Stimulated activated CD8-positive, alpha-beta memory T cell treated with anti-CD3 and anti-CD28 coated beads, Interleukin-2, amount 100 ng/mL, for 1 hour (primary cell): ENCODE measurements at places on chromosomes 5 and 9.

GRCh38 chr5:54964405-54964804 is 21.0 kb downstream of the ESM1 start:
- no peak for DNase-seq

GRCh38 chr5:52392321-52392720 is 395.4 kb upstream of the ITGA1 start:
- no peak for DNase-seq

DNA sequence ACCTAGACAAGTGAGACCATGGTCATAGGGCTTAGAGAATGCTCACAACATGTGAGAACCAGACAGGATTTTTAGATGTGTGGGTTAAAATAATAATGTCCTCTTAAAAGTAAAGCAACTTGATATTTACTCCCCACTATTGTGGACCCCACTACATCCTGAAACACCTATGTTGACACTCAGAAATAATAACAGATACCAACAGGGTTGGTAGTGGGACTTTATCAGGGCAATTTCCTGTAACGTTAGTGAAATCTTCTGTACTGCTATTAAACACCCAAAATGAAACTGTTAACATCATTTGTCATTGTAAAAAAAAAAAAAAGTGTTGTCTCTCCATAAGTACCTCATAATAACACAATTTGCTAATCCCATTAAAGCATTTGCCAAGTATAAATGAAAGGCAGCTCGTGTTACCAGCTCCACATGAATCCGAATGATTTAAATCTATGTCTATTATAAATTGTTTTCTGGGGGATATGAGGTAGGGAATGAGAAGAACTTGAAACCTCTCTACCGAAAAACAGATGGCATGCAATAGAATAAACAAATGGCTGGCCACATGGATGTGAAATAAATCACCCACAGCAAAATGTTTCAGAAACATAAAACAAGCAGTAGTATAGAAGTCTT is 285.9 kb downstream of the ARHGEF28 start:
- no peak for DNase-seq

GRCh38 chr5:155080721-155081120 is 67.2 kb downstream of the KIF4B start:
- no peak for DNase-seq

DNA sequence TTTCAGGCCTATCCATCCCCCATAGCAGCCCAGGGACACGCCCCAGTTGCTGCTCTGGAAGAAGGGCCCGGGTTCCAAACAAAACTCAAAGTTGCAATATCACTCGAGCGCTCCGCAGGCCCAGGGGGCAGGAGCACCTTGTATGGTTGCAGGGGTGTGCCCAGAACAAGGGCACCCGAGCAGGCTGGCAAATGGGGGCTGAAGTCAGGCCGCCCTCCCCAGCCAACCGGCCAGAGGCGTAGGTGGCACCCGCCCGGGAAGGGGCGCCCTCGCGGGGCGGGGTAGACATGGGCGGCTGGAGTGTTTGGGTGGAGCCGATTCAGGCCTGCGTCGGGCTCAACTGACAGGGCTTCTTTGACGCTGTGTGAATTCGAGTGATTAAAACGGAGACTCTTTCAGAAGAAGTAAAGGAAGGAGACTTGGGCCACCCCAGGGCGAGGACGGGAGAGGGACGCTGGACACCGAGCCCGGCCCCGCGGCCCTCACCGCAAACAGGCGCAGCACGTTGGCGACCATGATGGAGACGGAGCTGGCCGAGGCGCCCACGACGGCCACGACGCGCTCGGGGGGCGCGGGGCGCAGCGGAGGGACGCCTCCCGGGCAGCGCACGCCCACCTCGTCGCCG is 1.1 kb downstream of the GRM6 start:
- no peak for DNase-seq

DNA sequence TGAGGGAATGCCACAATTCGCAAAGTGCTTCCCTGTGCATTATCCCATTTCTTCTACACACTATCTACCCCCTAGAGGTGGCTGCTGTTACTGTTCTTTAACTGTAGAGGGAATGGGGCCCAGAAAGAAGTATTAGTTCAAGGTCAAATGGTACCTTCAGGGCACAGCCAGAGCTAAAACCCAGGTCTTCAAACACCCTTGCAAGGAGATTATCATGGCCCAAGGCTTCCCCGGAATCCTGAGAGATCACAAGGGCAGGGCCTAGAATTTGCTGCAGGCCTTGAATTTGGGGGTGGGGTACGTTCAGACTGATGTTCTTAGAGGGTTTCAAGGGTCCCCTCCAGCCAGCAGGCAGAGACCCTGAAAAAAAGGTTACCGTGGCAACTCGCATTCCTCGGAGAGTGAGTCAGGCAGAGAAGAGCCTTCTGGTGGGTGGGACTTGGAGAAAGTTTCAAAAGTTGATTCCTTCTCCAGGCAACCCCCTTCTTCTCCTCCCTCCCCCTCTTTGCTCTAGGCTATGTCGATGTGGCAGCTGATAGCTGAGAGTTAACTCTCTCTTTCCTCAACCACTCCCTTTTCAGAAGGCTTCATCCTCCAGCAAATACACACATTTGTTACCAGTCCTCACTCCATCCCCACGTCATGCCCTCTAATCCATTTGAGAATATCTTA is 1.9 kb downstream of the SPARC start:
- no peak for DNase-seq

DNA sequence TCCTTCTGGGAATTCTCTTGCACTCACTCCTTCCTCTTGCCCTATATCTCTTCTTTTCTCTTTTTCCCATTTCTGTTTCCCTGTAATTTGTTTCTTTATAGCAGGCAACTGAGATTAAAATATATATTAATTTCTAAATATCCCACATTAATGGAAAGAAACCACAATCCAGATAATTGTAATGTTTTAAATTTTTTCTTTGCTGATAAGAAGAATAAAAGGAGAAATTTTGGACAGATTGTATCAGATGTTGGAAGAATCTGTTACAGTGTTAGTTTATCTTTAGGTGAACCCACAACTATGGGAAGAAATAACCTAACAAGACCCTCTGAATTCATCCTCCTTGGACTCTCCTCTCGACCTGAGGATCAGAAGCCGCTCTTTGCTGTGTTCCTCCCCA is at the start of gene OR1L1:
Gene OR1L1 (plus strand): TSS at position 301 of the 400 bp plus-strand sequence. CDS start 0 bp downstream, at position 301.
- DNase-seq: no peak
